Subcutaneous adipose tissue (tissue), 4 donors: ENCODE measurements at places on chromosomes 6 and 20. TPM values are rescaled to one million over a fixed set of nuclear protein-coding genes. Genes with fewer than 3 reads are reported as not detected.

The CFAP61 gene
- 3.7 TPM for total RNA-seq

The SLC17A1 gene
- not detected for total RNA-seq

The RAD21L1 gene
- not detected for total RNA-seq

The SLC17A4 gene
- total RNA-seq: not detected

The TAPBP gene
- total RNA-seq: 77.0 TPM

The ACSS2 gene
- 132 TPM for total RNA-seq

The GUCA1A gene
- not detected for total RNA-seq

The CLPSL1 gene
- total RNA-seq: not detected

The ULBP1 gene
- not detected for total RNA-seq

The GSTA2 gene
- total RNA-seq: not detected

The PRPH2 gene
- total RNA-seq: 0.57 TPM

The NCOA3 gene
- total RNA-seq: 61.4 TPM
